T-helper 22 cell (primary cell): ENCODE measurements at places on chromosomes 5 and 9.

DNA sequence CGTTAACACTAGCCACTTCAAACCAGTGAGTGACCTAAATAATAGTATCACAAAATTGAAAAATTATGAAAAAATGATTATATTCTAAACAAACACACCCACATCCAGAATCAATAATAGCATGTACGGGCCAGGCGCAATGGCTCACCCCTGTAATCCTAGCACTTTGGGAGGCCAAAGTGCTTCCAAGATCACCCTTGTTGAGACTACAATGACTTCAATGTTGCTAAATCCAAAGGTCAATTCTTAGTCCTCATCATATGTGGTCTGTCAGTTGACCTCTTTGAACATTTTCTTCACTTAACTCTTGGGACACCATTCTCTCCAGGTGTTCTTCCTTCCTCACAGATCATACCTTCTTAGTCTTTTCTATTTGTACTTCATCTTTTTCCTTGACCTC lies 11.3 kb downstream of the RIOK2 start:
- DNase-seq = no peak

GRCh38 chr5:50666261-50667022 lies at the start of gene PARP8:
Gene PARP8 (plus strand): TSS chr5:50666637. CDS start chr5:50667096, 459 bp downstream.
- DNase-seq = peak; percentile 23

DNA sequence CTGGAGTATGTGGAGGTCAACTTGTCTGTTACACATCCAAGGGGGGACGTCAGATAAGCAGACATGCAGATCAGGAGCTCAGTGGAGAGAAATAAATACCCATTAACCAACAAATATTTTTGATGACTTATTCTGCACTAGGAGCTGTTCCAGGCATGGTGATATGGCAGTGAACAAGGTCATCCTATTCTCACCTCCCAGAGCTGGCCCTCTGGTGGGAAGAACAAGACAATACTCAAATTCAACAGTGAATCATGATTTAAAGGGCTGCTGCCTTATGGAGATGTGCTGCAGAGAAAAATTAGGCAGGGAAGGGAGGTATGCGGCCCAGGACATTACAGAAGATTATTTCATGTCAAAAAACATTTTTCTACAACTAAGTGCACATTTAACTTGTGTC lies 36.5 kb downstream of the SYK start:
- no peak for DNase-seq

DNA sequence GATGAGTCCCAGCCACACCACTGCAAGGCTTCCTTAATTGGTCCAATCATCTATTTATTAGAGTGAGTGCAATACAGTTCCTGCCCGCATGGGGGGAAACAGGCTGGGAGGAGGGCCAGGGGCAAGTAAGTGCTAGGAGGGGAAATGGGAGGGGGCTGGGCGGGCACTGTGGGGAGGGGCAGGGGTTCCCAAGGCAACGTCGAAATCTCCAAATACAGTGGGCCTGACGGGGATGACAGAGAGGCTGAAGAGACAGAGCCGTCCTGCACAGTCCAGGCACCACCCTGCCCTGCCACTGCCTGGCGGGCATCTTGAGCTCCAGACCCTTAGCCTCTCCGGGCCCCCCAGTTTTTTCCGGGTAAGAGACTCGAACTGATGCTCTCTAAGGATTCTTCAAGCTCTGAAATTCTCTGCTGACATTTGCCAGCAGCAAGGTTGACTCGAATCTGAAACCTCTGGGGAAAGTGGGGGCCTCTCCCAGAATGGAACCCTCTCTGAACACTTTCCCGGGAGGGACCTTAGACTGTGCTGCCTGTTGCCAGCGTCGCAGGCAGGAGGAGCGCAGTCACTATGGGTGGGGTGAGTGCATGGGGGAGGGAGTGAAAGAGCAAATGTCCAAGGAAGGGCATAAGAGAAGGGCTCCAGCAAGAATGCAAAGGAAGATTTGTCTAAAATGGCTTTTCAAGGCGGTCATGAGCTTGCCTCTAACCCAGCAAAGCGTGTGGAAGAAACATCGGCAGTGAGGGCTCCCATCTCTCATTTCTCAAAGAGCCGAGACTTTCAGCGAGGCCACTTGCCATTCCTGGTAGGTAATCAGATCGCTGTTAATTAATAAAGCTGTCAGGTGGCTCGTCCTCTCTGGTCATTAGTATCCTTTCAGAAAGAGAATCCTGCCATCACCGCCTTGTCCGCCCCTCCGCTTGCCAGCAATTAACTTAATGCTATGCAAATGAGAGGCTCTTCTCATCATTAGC lies 99.0 kb downstream of the GTF3C4 start:
- peak; percentile 37 for DNase-seq

- DNase-seq = no peak
Observed at GRCh38 chr5:94778732-94779131, 160.3 kb downstream of the SLF1 start.

DNA sequence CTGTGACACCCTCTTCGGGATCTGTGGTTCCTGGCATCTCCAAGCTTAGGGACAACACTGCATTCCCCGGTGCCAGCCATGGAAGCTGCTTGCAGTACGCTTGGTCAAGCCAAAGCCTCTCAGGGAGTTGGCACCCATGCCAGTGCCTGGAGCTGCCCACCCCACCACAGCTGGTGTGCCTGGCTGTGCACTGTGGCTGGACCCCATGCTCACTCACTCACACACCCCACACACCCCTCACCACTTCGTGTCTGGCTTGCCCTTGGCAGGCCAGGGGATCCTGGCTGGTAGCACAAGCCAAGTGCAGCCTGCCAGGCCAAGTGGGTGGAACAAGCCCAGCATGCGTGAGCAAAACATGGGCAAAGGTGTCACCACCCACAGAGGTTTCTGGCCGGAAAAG lies 324.5 kb upstream of the PTGER4 start:
- DNase-seq = no peak

- no peak for DNase-seq
Observed at GRCh38 chr9:137380606-137381005, 42.4 kb downstream of the EXD3 start.
